ENCODE measurements at places on chromosomes 5 and 9.
A peak's percentile ranks its signal among the peaks of the same experiment; 100 is the strongest.

GRCh38 chr9:2332663-2333062 lies 288.9 kb upstream of the VLDLR start:
- no peak for DNase-seq

DNA sequence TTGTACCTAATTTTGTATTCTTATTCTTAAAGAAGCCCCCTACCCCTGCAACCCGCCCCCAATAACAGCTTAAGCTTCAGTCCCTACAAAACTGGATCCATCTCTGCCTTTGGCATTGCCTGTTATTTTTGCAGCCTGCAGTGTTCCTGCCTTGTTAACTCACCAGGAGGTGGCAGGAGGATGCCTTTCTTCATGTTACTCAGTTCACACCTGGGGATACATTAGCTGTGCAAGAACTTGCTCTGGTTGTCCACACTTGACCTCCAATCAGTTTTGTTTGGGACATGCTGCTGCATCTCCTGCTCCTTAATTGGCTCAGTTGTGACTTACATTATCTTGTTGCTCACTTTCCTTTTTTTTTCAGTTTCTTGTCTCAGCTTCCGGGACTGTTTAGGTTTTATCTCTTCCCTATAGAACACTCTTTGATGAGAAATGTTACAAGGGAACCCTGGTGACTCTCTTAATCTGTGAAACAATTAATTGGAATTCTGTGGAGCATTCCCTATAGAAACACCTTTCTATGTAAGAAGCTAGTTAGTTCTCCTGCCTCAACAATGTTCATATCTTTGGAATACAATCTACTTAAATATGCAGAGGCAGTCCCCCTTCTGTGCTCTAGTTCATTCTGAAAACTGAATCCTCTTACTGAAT lies 467.7 kb upstream of the ACO1 start:
- DNase-seq = peak; percentile 13

GRCh38 chr5:119378075-119378700 lies 22.4 kb downstream of the TNFAIP8 start:
- DNase-seq = no peak

DNA sequence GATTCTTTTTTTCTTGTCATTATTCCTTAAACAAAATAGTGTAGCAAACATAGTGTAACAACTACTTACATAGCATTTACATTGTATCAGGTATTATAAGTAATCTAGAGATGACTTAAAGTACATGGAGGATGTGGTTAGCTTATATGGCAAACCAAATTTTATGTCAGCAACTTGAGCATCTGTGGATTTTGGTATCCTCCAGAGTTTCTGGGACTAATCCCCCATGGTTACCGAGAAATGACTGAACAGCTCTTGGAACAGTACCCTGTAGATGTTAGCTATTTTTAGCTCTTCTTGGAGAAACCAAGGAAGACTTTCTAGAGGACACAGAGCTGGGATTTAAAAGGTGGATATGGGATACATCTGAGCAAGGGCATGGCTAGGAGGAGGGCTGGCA lies 157.6 kb upstream of the KLF4 start:
- no peak for DNase-seq

- no peak for DNase-seq
Observed at GRCh38 chr5:78076351-78076750, 218.1 kb downstream of the AP3B1 start.

DNA sequence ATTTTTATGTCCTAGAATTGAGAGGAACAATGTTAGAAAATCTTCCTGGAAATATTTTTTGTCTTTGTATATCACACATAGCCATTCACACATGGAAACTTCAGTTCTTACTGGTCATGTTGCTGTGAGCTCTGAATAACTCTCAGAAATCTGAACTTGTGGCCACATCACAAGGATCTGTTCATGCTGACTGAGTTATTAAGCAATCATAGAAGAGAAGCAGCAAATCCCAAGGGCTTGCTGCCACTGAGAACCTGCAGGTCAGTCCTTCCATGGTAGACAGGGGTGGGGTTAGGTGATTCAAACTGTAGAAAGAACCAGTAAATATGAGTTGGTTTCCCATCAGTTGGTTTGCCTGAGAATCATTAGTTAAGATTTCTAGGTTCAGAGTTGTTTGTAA lies 27.6 kb downstream of the SGCD start:
- DNase-seq = no peak

- no peak for DNase-seq
Observed at GRCh38 chr9:104258296-104259011, 164.3 kb downstream of the SMC2 start.

DNA sequence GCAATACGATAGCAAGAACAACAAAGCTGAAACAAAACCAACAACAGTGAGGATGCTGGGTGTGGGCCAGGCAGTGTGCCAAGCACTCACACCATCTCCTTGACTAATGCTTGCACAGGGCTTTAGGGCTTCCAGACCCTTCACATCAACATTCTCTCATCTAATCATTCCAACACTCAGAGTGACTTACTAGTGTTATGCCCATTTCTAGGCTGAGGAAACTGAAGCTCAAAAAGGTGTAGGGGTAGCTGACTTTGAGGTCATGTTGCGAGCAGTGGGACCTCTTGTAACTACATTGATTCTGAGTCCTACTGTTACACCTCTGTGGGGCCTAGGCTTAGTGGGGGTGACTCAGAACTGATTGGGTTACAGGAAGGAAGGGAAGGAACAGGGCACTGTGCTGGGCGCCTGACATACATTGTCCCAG lies 9.7 kb downstream of the ANGPTL2 start:
- no peak for DNase-seq

DNA sequence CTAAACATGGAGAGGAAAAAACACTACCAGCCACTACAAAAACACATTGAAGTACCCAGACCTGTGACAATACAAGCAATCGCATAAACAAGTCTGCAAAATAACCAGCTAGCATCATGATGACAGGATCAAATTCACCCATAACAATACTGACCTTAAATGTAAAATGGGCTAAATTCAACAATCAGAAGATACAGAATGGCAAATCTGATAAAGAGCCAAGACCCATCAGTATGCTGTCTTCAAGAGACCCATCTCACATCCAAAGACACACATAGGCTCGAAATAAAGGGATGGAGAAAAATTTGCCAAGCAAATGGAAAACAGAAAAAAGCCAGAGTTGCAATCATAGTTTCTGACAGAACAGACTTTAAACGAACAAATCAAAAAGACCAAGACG lies 294.4 kb downstream of the MEF2C start:
- DNase-seq = no peak

DNA sequence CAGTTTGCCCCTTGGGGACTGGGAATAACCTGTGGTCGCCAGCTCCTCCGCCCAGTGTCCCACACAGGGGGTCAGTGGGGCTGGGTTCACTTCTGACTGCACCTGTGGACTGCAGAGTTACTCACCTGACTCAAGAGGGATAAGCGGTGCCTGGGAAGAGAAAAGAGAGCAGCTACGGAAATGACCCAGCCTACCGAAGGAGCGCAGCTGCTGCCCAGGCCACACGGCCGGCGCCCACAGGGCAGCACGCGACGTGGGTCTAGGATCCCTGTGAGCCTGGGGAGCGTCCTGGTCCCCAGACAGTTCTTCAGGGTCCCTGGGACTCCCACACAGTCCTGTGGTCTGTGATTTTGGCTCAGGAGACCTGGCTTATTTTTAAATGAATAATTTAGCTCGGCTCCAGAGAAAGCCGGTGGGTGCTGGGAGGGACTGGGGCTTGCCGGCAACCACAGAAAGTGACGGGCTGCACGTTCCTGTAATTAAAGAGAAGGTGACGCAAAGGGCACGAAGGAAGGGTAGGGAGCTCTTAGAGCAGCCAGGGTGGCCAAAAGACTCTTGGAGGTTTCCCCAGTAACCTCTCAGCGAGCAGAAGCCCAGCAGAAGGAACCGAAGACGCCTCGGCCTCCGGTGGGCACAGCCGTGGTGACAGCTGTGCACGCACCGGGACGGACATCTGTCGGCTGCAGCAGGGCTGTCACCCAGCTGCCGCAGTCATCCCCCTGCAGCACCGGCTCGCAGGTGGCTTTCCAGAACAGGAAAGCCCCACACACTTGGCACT lies 97.5 kb upstream of the FCN2 start:
- DNase-seq = peak; percentile 11

DNA sequence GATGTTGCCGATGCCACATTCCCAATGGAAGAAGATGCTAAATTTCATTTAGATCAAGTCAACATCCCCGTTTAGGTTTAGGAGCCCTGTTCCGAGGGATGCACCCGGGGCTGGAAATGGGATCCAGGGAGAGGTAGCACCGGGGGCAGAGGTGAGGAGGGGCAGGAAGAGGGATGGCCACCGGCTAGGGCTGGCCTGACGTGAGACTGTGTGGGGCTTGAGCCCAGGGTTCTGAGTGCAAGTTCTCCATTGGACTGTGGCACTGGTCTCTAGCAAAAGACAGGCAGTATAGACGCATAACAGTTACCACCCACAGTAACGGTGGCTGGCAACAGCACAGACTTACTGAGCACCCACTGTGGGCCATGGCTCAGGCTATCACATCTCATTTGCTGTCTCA lies 209.0 kb upstream of the MVB12B start:
- DNase-seq = no peak

GRCh38 chr5:53422539-53422938 lies 57.9 kb upstream of the FST start:
- peak; percentile 38 for DNase-seq

GRCh38 chr9:3467593-3468219 lies 58.1 kb downstream of the RFX3 start:
- DNase-seq = peak; percentile 83

DNA sequence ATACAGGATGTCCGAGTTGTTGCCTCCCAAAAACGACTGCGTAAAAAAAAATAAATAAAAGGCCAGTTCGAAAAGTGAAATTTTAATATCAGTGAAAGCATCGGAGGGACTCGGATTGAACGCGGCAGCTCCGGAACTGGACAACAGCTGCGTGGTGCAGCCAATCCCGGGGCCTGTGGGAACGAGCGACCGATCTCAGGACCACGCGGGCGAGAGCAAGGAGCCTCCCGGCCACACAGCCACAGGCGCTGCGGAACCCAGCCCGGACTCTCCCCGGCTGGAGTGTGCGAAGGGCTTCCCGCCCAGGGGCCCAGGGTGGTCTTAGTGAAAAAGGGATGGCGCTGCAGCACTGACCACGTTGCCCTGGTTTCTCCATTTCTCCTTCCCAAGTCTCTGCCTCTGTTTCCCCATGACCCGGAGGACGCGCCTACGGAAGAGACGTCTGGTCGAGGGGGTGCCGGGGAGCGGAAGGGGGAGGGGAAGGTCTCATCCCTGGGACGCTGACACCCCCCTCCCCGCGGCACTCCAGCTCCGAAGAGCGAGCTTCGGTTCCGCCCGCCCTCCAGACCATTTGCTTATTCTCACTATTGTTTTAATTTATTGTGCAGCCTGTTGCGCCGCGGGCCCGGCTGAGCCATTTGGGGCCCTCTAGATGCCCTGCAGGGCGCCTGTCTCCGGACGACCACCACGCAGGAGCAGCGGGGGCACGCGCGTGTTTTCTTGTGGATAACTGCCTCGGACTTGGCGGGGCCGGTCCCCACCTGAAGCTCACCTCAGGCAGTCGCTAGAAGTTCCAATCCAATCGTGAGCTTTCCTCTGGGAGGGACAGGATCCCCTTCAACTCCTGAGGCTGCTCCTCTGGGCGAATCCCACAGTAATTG lies 303.0 kb downstream of the PARP8 start:
- DNase-seq = no peak

DNA sequence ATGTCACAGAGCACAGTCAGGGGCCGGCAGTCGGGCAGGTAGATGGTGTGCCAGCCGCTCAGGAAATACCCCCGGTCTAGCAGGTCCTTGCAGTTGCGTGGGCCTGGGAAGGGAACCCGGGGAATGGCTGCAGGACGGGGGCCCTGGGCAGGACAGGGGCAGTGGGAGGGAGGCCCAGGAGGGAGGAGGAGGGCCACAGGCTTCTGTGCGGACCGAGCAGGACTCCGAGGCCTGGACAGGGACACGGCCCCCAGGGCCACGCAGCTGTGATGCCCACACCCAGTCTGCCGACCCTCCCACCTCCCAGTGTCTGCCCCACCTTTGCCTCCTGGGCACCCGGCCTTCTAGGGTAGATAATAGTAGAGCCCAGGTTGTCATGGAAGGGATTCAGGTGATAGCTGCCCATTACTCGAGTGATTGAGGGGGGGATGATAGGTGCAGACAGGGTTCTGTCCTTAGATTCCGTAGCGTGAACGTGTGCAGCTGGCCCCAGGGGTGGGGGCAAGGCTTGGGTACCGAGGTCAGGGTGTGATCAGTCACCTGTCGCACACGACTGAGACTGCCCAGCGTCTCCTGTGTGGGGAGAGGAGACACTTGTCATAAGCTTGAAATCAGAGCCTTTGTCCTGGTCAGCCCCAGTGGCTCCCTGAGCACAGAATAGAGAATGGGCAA lies 4.5 kb downstream of the FCN1 start:
- DNase-seq = no peak

DNA sequence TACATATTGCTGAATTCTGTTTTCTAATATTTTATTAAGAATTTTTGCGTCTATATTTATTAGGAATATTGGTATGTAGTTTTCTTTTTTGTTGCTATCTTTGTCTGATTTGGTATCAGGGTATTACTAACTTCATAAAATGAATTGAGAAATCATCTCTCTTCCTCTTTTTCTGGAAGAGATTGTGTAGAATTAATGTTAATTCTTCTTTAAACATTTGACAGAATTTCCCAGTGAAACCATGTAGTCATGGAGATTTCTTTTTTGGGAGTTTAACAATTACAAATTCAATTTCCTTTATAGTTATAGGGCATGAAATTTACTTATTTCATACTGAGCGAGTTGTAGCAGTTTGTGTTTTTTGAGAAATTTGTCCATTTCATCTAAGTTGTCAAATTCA lies 3.3 kb upstream of the FAM170A start:
- DNase-seq = no peak

GRCh38 chr9:70600506-70600905 lies 186.0 kb upstream of the KLF9 start:
- DNase-seq = no peak

GRCh38 chr5:132291026-132291425 lies 3.2 kb upstream of the SLC22A4 start:
- no peak for DNase-seq

GRCh38 chr9:71245651-71246050 lies 124.2 kb upstream of the TRPM3 start:
- no peak for DNase-seq

GRCh38 chr9:23538461-23539003 lies 287.5 kb downstream of the ELAVL2 start:
- DNase-seq = no peak

DNA sequence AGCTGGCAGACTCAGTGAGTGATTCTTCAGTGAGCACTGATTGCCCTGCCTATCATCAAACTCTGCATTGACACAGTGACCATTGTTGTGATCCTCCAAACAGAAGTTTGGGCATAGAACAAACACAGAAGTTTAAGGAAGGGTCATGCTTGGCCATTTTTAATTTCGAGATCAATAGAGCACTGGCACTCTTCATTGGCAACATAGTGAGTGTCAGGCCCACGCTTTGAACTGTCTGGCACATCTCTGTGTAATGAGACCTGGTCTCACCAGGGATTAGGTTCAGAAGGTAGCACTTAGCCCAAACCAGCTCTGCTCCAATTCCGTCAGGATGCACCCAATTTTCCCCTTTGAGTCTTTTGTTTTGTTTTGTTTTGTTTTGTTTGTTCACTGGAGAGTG lies 127.1 kb upstream of the MOCS2 start:
- DNase-seq = no peak

DNA sequence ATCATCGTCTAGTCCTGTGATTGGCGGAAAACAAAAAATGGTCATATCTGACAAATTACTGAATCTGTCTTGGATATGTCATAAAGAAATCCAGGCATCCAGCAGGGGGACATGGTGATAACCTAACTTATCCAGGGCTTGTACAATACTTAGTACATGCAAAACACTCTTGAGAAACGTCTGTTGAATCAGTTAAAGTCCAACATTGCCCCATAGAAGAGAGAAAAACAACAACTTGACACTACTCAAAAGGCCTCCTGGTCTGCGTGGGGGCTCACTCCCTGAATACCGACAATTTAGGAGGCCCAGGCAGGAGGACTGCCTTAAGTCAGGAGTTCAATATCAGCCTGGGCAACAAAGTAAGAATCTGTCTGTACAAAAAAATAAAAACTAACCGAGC lies 217.5 kb downstream of the DCP2 start:
- no peak for DNase-seq

All from GM12865 (cell line).